ENCODE measurements at places on chromosomes 6 and 20.

GRCh38 chr6:111381123-111381522 lies 101.9 kb downstream of the REV3L start:
- no peak for DNase-seq

DNA sequence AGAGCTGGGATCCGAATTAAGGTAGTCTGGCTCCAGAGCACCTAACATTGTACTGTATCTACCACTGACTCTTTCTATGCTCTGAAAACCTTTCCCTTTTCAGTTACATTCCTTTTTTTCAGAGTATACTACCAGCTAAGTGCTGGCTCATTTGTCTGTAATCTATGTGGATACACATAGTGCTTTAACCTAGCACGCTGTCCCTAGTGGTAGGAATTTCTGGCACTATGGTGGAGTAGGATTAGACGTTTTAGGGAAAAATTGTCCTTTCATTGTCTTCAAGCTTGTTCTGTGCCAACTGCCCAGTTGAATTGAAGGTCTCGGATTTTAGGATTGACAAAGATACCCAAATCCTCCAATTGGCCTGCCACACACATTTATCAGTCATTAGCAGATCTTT lies 259.1 kb upstream of the FERMT1 start:
- DNase-seq = no peak

DNA sequence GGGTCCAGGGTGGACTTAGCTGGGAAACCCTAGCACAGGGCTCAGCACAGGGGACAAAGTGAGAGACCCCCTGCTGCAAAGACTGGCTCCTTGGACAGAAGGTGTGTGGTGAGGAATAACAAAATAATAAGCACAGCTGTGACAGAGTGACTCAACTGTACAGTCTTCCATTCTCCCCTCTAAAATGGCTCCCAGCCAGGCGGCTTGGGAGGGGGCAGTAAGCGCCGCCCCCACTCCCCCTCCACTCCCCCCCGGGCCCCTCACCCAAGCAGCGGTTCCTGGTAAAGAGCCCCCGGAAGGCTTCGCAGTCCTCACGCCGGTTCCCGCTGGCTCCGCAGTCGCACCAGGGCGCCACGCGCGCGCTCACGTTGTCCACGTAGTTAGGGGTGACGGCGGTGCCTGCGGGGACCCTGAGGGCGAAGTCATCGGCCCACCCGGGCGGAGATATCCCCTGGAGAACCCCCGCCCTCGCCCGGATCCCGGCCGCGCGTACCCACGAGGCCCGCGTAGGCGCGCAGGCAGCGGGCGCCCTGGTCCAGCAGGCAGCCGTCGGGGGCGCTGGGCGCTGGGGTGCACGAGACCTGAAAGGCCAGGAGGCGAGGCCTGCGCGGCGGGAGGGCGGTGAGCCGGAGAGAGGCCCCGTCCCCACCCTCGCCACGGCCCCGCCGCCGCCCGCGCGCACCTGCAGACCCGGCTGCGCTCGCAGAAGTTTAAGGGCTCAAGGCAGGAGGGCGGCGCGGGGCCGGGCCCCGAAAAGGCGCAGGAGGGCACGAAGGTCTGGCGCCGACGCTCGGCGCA lies 2.7 kb downstream of the GFRA4 start:
- no peak for DNase-seq

DNA sequence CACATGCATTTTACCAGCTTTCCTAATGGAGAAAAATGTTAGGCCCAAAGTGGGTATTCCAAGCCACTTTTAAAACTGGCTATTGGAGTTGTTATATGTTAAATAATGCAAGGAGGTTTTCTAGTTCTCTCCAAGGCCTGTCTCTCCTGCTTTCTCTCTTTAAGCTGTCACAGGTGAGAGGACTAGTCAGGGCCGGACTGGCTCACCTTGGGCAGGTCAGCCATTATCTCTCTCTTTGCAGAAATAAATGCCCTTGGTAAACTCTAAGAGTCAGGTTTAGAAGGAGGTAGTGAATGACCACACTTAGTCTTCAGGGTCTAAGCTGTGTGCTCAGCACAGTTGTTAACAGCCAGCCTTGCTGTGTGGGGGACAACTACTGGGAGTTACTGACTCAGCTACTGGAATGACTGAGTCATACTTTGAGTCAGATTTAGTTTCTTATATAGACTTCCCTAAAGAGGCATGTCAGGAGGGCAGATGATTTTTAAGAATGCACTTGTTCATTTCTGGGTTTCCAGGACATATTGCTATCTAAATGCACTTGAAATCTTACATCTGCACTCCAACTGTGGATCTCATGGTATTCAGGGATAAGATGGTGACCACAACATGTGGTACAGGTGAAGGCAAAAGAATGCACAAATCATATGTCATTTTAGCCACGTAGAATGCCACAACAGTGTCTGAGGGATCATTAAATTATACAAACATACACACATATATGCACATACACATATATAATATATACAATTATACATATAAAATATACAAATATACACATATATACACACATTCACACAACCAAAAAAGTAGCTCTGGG lies 719.4 kb downstream of the EPM2A start:
- DNase-seq = no peak

GRCh38 chr20:23446505-23446904 lies 6.2 kb downstream of the CST11 start:
- peak; percentile 51 for DNase-seq
